ENCODE measurements at places on chromosomes 6 and 20.

- no peak for DNase-seq
Observed at GRCh38 chr20:18287546-18287914, 797 bp upstream of the ZNF133 start.

GRCh38 chr6:155317186-155317585, 2.9 kb upstream of the TFB1M start:
- DNase-seq = no peak

GRCh38 chr6:113630738-113631535, 226.2 kb upstream of the MARCKS start:
- DNase-seq = no peak

- DNase-seq = no peak
Observed at GRCh38 chr6:104159045-104159618, 700.6 kb downstream of the HACE1 start.

- DNase-seq = no peak
Observed at GRCh38 chr6:104527761-104528415, 331.8 kb downstream of the HACE1 start.

- no peak for DNase-seq
Observed at GRCh38 chr6:41353333-41353732, 17.9 kb downstream of the NCR2 start.

- no peak for DNase-seq
Observed at GRCh38 chr20:64100566-64100888, 6.8 kb downstream of the NPBWR2 start.

DNA sequence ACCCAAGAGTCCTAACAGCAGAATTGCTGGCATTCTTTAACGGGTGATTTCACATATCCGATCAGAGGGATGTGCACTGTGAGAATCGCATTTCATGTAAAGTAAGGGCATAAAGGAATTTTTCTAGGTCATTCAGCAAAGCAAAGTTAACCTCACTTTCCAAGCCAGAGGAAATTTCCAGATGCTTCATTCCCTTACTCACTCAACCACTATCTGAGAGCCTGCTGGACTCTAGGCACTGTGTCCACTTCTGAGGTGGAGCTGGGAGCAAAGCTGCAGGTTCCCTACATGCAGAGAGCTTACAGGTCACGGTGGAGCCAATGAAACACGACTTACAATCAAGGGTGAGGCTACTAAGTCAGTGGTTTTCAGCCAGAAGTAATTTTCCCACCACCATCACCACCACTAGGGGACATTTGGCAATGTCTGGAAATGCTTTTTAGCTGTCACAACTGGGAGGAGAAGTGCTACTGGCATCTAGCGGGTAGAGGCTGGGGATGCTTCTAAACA, 34.5 kb upstream of the TSHZ2 start:
- DNase-seq = no peak

DNA sequence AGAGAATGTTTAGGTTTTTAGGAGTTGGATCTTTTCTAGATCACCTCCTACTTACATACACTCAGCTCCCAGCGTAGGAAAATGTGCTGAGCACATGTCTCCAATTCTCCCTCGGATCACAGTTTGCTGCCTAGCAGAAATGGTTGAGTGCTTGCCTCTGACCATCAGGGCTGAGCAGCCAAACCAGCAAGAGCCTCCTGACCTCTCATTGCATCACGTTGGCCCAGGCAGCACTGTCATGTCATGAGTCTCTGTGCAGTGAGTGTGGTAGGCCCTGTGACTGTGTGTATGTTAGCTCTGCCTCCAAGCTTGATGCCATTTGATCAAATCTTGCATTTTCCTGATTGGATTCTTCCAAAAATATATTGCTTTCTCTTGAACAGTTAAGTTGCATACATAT, 112.0 kb downstream of the LRRC1 start:
- peak; percentile 63 for DNase-seq

DNA sequence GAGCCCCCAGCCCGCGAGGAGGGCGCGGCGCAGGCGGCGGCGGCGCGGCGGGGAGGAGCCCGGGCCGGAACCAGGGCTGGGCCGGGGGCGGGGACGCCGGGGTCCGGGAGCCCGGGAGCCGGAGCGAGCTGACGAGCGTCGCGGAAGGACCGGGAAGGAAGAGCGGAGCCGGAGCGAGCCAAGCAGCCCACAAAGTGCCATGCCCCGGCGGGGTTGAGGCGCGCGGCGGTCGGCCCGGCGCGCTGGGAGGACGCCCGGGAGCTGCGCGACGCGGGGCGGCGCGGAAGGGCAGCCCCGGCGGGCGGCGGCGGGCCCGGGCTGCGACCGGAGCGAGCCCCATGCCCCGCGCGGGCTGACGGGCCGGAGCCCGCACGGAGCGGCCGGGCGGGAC, 289 bp downstream of the FOXP4 start:
- DNase-seq = no peak

DNA sequence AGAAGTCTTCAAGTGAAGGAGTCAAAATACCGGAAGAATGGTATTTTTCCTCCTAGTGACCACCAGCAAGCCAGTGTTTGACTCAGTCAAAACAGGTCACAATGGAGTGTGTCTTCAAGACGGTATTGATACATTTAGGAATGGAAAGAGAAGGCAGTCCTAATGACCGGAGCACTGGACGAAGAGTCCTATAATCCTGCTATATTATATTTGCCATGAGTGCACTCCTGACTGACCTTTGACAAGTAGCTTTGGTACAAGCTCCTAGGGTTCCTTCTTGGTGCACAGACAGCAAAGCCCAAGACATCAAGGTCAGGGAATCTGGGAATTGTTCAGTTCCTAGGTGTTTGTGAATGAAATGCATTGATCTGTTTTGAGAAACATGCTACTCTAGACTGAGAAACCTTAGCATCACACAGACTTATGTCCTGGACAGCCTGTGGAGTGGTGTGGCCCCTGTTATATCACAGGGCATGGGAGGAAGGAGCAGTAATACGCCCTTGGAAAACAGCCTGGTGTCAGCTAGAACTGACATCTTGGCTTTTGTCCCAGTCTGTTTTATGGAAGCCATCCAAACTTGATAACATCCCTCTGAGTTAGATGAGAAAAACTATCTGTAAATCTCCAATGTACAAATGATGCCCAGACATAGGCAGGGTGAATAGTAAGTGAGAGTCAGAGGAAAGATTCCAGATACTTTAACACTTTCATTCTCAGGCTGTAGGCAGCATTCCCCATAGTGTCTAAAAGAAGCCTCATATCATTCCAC, 18.5 kb downstream of the NOX3 start:
- DNase-seq = no peak

GRCh38 chr6:10190042-10190441, 224.8 kb downstream of the TFAP2A start:
- DNase-seq = no peak

GRCh38 chr6:381742-382461, 9.7 kb upstream of the IRF4 start:
- DNase-seq = no peak

- no peak for DNase-seq
Observed at GRCh38 chr6:111122458-111123286, 35.4 kb downstream of the SLC16A10 start.

GRCh38 chr6:141501616-141502015, 631.1 kb upstream of the GJE1 start:
- DNase-seq = no peak

- no peak for DNase-seq
Observed at GRCh38 chr6:124479991-124480430, 482.2 kb upstream of the RNF217 start.

GRCh38 chr6:166442131-166442685, 59.5 kb upstream of the MPC1 start:
- DNase-seq = no peak

- DNase-seq = no peak
Observed at GRCh38 chr6:22106961-22107360, 189.9 kb downstream of the PRL start.

DNA sequence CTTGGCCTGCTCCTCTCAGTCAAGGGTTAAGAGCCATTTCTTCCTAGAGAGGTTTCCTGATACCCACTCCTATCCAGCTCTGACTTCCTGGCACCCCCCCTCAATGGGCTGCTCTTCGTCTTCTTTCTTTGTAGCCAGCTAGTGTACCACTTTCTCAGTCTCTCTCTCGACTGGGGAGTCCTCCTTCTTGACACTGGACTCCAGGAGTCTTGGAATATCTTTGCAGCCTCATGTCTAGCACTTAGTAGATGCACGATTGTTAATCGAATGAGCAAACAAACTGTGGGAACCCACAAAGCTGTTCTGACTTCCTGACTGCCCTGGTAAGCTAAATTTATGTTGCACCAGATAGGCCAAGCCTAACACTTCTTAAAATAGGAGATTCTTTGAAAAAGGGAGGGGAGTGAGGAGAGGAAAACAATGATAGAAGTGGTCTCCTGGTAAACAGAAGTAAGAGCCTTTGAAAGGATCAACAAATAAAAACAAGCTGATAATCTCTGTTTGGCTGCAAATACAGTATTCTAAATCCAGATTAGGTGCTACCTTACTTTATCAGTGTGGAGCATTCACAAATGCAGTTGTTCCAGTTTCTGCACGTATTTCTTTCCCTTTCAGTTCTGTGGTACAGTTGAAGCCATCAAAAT, 160.1 kb upstream of the CITED2 start:
- DNase-seq = no peak

GRCh38 chr20:9989066-9989724, 45.6 kb upstream of the ANKEF1 start:
- DNase-seq = no peak

DNA sequence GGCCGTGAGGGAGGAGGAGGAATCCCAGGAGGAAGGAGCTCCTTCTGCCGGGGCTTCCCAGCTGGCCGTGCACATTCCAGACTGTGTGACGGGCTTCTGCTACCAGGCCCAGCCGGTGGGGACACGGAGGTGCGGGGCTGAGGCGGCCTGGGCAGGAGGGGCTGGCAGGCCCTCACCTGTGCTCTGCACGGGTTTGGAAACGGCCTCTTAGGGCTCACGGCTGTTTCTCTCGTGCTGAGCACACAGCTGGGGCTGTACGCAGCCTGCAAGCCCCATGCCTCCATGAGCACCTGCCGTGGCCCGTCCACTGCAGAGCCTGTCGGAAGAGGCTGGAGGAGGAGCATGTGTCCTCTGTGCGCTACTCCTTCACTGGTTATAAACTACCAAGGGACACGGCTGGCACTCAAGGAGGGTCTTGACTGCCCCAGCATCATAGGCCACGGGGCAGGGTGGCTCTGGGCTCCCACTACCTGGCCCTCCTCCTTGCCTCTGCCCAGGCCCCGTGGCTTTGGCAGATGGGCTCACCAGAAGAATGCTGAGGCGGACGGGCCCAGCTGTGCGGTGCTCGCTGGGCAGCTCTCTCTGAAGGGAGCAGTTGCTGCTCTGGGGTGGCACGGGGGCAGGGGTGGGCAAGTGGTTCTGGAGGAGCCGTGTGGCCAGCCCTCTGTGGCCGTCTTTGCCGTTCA, 15.8 kb downstream of the NPEPL1 start:
- no peak for DNase-seq

GRCh38 chr20:62051546-62052255, 14.0 kb downstream of the TAF4 start:
- no peak for DNase-seq

- no peak for DNase-seq
Observed at GRCh38 chr6:111725446-111726112, 119.9 kb upstream of the TRAF3IP2 start.

DNA sequence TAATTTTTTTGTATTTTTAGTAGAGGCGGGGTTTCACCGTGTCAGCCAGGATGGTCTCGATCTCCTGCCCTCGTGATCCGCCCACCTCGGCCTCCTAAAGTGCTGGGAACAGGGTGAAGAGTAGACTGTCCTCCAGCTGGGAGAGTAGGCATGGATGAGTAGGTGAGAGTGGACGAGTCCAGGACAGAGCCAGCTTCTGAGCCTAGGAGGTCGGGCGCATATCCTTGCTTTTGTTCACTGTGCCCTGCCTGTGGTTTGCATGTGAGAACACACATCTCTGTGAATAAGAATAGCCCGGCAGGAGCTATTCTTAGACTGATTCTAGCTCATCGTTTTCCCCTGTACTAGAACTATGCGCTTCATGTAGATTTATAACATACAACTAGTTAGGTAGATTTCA, 78.3 kb downstream of the RPP40 start:
- DNase-seq = no peak

DNA sequence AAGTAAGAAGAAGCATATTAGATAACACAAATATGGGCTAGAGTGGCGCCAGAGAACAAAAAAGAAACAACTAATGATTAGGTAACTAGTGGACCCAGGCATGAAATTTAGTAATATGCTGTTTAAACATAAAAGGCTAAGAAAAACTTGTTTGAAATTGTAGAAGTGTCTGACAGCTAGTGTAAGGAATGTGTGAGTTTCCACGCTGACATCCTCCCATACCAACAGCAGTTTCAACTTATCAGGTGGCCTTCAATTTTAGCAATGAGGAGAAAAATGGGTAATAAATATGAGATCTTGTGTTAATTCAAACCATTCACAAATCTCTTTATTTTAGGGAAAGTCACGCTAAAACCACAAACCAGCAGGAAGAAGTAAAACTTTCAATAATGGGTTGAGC, 440.2 kb upstream of the FLRT3 start:
- no peak for DNase-seq

DNA sequence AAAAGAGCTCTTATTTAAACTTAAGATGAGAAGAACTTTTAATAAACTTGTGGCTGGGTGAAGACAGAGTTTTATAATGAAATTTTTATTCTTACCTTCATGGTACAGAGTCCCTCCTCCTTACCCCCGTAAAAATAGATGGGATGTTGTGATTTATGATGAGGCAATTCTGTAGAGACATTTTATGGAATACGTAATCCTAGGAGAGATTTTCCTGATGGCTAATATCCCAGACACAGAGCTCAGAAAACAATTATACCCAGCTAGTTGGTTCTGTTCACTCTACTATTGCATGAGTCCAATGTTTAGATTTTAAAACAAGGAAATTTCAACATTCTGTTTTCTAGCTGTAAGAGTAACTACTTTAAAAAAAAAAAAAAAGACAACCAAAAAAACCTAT, 43.4 kb downstream of the MTHFD1L start:
- no peak for DNase-seq

- DNase-seq = no peak
Observed at GRCh38 chr20:31945785-31946184, 6.1 kb downstream of the PDRG1 start.

- no peak for DNase-seq
Observed at GRCh38 chr6:9581155-9581554, 833.7 kb downstream of the TFAP2A start.

DNA sequence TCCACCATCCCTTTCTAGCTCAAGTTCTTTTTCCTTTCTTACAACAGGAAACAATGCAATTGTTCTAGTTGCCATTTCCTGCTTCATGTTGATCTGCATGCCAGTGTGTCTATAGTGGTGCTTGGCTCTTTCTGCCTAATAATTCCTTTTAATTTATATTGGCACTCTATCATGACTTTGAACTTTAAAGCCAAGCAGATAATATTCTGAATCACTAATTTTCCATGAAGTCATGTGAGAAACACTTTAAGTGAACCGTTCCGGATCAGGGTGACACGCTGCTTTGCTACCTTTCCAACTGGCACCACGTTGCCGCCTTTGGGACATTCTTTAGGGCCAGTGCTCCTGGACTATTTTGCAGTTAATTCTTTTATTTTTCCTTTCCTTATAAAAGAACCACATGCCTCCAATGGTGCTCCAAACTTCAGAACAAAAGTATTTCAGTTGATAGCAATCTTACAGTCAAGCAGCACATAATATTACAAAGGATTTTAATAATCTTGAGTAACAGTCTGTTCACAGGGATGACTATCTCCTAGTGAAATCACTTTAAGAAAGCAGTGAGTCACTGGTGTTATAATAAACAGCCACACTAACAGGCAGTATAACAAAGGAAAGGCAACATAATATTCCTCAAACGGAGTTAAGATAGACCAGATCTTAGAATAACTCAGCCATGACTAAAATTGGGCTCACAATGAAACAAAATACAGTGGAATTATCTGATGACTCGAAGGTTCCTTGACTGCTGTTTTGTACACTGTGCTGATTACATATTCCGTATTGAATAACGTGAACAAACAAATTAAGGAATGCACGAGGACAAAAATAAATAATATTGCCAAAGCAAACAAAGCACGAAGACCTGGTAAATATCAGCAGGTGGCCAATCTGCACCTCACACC, 19.0 kb upstream of the BLOC1S5 start:
- DNase-seq = no peak
